ENCODE measurements at places on chromosomes 11 and 22.

DNA sequence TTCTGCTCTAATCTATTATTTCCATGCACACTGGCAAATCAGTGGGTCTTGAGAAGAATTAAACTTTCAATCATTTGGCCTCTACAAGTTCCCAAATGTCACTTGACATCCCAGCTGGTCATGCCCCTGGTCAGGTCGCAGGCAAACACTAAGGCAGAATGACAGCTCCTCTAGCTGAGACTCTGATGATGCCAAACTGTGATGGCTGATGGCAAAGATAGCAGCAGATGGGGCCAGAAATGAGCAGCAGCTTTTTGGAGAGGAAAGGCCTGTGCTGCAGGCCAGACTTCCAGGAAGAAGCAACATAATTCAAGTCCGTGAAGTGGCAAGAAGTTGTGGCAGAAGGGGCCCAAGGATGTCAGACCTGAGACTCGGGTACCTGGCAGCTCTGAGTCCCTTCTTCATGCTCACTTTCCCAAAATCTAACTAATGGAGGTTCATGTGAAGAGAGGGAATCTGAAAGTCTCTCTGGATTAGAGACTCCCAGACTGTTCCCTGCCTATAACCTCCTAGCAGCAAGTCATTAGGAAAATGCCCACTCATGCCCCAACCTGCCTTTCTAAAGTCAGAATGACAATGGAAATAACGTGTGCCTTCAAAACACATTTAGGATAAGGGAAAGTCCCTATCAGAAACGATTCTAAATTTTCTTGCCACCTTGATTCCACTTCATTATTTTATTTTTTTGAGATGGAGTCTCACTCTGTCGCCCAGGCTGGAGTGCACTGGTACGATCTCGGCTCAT lies 9.4 kb upstream of the PMM1 start:
- DNase-seq = no peak

- DNase-seq = no peak
These were observed 88.4 kb upstream of the RTL6 start for GRCh38 chr22:44586351-44586990.

- peak; percentile 39 for DNase-seq
These were observed 15.8 kb downstream of the CHST1 start for GRCh38 chr11:45649544-45650165.

DNA sequence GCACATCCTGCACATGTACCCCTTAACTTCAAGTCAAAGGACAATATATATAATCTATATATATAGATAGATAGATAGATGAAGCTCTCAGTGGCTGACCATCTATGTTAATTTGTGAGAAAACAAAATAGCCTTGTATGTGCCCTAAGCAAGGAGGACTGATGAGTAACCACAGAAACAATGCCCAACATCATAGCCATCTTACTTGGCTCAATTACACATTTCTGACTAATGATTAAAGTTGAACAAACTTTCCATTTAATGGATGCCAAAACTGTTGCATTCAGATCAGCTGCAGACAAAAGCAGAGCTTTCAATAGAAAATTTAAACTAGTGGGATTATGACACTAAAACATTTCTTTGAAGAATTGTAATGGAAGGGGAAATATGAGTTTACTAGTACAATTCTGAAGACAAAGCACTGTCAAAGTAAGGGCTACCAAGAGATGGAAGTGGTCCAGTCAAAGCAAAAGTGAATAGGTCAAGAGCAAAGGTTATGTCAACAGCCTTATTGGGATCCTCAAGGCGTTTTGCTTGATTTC lies 1188.2 kb upstream of the RAG2 start:
- DNase-seq = no peak

- no peak for DNase-seq
These were observed 42.8 kb downstream of the RPS6KA4 start for GRCh38 chr11:64401775-64402174.

GRCh38 chr11:11786771-11787170 lies 55.0 kb upstream of the USP47 start:
- no peak for DNase-seq

- DNase-seq = no peak
These were observed 1046.2 kb downstream of the OPCML start for GRCh38 chr11:132486060-132486459.

DNA sequence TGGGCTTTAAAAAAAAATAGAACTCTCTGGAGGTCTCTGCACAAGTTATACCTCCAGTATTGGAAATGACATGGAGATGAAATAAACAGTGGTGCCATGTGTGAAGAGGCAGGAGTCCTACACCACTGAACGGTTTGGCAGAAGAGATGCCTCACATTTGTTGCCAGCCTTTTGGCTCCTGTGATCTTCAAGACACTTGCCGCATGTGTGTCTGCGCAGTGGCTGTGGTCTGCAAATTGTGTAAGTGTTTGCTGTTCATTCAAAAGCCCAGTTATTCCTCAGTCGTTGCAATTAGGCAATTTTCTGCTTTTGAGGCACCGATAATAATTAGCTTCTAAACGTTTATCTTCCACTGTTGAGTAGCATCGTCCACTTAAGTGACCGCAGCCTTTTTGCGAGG lies 319.1 kb downstream of the BRD1 start:
- peak; percentile 54 for DNase-seq

GRCh38 chr11:34941688-34942087 lies 25.3 kb downstream of the PDHX start:
- DNase-seq = no peak

DNA sequence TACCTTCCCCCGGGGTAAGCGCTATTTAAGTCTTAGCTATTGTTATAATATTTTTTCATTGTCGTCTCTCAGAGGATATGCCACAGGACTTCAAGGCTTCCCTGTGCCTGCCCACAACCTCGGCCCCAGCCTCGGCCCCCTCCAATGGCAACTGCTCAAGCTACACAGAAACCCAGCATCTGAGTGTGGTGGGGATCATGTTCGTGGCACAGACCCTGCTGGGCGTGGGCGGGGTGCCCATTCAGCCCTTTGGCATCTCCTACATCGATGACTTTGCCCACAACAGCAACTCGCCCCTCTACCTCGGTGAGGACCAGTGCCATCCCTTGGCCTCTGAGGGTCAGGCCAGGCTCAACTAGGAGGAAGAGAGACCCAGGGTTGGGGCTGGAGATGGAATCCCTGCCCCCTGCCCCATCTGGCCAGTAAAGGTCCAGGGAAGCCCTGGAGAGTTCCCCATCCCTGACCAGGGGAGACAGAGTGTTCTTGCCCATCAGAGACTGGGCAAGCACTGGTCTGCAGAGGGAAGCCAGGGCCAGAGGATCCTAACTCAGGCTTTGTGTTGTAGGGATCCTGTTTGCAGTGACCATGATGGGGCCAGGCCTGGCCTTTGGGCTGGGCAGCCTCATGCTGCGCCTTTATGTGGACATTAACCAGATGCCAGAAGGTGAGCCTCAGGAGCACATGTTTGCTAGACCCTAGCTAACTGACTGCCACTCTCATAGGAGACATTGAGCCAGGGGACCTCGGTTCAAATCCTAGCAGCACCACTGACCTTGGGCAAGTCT lies 18.4 kb downstream of the SLCO2B1 start:
- no peak for DNase-seq

DNA sequence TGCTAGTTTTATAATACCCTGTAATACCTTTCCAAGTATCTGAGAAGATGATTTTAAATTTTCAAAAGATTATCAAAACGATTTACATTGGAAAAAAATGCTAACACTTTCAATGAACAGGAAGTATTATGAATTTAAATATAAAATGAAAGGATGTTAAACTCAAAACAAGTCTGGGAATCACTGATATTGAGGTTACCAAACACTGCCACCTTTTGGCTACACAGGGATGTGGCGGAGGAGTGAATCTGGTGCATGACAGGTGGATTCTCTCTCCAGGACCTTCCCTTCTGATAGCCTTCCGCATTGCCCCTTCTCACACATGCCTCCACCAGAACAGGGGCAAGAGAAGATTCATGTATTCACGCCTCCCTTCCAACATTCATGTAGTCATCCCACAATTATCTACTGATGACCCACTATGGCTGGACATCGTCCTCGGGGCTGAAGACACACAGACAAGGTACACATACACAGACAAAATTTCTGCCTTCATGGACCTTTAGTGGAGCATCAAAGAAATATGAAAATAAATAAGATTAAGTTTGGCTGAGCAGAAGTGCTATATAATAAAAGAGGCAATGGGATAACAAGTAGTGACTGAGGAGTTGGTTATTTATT lies 34.7 kb downstream of the ATG16L2 start:
- DNase-seq = no peak

DNA sequence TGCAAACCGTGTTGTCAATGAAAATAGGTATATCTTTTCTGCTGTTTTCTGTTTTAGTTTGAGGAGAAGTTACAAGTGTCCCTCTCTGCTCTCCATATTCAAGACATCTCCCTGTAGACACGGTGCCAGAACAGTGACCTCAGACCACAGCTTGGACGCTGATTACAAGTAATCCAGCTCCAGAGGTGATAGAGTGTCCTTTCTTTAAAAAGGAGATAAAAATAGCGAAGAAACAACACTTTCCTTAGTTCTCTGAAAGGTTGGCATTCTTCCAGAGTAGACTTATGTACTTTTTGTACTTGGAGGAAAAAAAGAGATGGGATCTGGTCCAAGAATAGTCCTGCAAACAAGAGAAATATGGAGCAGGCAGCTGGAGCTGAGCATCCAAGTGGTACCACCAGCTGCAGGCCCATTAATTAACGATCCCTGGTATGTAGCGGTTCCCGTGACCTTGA lies 43.0 kb upstream of the WT1 start:
- no peak for DNase-seq

DNA sequence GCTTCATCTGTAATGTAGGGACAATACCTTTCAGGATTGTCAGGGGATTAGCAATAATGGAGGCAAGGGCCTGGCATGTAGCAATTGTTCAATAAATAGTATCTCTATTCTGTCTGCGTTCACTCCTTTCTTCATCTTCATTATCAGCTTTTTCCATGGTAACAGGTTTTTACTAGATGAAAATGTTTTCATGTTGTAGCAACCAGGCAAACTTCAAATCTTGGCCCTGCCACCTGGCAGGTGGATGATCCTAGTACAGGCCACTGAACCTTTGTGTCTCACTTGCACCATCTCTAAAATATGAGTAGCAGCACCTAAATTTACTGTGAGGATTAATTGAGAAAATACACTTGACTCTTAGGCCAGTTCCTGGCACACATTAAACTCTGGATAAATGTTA lies 83.4 kb downstream of the SWAP70 start:
- DNase-seq = no peak

GRCh38 chr11:71537537-71537936 lies 288 bp upstream of the KRTAP5-8 start:
- DNase-seq = no peak

GRCh38 chr11:97107604-97108003 lies 717.8 kb downstream of the JRKL start:
- DNase-seq = no peak
